ENCODE measurements at places on chromosomes 3 and 15. TPM values are rescaled to one million over a fixed set of nuclear protein-coding genes. Genes with fewer than 3 reads are reported as not detected.

Gene AGBL1
- total RNA-seq = not detected

Gene FGF12
- 0.31 TPM for total RNA-seq

Gene MYO5C
- 0.46 TPM for total RNA-seq

Gene TMEM158
- 4.3 TPM for total RNA-seq

Gene CHST14
- total RNA-seq = 7.9 TPM

Gene MST1R
- total RNA-seq = 21.9 TPM
